ENCODE measurements at places on chromosomes 7 and 10.

DNA sequence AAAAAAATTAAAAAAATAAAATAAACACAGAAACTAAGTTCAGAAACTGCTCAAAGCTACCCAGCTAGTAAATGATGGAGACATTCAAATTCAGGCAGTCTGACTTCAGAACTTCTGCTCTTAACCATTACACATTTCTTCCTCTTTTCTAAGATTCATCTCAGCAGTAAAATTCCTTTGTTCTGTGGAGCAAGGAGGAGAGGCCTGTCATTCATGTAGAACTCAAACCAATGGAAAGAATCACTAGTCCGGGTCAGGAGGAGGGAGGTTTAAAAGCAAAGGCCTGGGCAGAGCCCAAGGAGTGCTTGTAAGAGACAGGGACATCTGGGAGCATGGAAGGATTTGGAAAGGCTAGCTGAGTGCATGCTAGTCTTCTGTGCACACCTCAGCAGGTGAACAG is 37.9 kb upstream of the DNAJB12 start:
- DNase-seq = no peak

DNA sequence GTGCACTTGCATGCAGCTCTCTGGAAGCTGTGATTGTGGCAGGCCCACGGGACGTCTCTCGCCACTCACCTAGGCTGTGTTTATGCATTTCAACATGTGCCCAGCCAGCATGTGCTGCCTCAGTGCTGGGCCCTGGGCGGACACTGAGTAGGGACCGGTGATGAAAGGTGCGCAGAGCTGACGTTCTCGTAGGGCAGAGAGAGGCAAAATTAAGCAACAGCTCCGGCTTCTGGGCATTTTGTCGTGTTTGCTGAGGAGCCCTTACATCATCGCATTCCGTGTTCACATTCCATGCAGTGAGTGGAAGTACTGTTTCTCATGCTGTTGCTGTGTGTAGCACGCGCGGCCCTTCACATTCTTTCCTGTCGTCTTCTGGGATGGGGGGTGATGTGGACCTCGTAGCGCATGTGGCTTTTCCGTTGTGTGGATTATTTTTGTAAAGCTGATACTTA is 50.5 kb downstream of the PRF1 start:
- DNase-seq = peak; percentile 87

- no peak for DNase-seq
Observed at GRCh38 chr10:43395571-43396060, 13.4 kb downstream of the HNRNPF start.

GRCh38 chr10:20606985-20607384 is 290.1 kb downstream of the NEBL start:
- DNase-seq = no peak

- DNase-seq = no peak
Observed at GRCh38 chr7:69685293-69685631, 87.0 kb downstream of the AUTS2 start.

GRCh38 chr7:146647445-146647844 is 530.8 kb downstream of the CNTNAP2 start:
- no peak for DNase-seq

All from AG09309 (cell line).